ENCODE measurements at places on chromosomes 3 and 15.

DNA sequence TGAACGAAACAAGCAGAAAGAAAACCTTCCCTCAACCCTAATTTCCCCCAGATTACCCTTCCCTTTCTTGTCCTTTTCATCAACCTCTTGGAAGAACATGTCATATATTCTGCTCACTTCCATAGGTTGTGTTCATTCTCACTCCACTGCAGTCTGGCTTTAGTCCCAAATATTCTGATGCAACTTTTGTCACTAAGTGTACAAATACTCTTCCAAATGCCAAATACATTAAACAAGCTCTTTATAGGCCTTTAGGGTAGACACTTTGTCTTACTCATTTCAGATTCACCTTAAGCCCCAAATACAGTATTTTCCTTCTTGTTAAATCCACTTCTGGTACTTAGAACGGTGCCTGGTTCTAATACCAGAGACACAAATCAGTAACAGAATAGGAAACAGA is 406.5 kb upstream of the CDIN1 start:
- no peak for DNase-seq

- DNase-seq = no peak
Measured at GRCh38 chr3:60553144-60553543, 698.1 kb downstream of the FHIT start.

DNA sequence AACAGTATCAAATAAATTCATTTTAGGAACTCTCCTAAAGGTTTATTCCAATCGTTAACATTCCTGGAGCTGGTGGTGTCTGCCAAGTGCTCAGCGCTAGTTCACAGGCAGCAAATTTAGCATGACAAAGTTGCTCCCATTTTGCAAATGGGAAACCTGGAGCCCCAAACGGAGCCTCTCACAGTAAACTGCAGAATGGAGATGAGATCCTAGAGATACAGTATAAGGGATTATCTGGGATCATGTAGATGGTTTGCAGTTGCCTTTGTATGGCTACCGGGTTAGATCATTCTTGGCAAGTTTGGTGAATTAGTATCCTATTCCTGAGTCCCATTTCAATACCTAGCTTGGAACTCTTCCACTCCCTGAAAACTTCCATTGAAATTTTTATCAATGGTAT is 173.7 kb downstream of the CDIN1 start:
- DNase-seq = no peak

- no peak for DNase-seq
Measured at GRCh38 chr3:156175570-156175969, 55.2 kb downstream of the KCNAB1 start.

GRCh38 chr15:48221261-48221660 is 15.2 kb downstream of the SLC12A1 start:
- DNase-seq = no peak

GRCh38 chr3:139675327-139675726 is 2.4 kb downstream of the NMNAT3 start:
- DNase-seq = no peak

GRCh38 chr3:78697426-78697825 is 1070.4 kb downstream of the ROBO1 start:
- DNase-seq = no peak

DNA sequence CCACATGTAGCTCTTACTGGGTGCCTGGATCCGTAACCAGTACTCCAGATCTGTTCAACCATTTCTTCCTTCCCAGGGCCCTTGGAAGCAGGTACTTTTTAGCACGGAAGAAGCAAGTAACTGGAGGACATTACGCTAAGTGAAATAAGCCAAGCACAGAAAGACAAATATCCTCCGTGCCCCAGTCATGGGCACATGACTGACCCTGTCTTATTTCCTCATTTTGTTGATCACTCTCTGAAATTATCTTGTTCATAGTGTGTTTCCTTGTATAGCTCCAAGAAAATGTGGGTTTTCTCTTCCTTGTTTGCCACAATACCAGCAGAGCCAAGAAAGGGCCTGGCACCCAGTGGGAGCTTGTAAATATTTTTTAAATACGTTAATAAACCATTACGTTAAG is 32.2 kb upstream of the MTMR14 start:
- DNase-seq = no peak

DNA sequence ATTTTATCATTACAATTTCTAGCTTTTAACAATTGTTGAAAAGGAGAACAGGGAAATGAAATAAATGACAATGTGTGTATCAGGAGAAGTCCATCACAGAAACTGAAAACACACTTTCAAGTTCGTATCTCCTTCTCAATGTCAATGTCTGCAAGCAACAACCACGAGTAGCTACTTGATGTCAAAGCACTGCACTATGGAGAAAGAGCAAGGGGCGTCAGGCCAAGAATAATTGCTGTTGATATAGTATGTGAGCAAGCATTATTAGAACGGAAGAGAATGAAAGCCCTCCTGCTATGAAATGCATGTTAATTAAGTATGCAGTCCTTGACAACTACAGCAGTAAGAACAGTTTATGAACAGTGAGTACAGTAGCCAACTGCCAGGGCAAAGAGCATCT is 1250.1 kb downstream of the ZPLD1 start:
- no peak for DNase-seq

- DNase-seq = no peak
Measured at GRCh38 chr15:78922527-78922926, 22.3 kb downstream of the CTSH start.

DNA sequence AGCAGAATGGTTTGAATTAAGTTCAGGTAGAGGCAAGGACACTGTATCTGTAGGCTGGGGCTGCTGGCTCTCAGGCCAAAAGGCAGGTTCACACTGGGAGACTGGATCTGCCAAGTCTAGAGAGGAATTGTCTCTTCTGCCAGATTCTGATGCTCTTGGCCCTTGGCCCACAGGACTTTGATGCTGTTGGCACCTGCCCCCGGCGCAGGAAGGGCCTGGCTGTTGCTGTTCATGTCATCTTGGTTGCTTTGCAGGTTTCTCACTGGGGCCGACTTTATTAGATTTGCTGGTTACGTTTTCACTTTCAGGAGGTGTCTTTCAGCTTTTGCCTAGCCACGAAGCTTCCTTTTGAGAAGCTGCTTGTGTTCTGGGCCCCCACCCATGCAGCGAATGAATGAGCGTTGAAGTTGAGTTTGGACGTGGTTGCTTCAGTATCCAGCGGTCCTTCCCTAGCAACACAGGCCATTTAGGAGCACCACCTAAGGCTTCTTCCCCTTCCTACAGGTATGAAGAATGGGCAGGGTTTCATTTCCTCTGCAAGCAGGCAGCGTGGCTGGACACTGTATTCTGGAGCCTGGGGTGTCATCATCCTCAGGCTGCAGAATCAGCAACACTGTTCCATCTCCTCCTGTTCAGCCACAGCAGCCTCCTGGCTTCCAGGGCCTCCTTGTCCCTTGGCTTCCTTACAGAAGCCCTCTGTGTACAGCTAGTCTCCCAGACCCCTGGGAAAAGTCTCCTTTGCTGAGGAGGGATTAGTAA is 65.6 kb upstream of the PRR23C start:
- no peak for DNase-seq

DNA sequence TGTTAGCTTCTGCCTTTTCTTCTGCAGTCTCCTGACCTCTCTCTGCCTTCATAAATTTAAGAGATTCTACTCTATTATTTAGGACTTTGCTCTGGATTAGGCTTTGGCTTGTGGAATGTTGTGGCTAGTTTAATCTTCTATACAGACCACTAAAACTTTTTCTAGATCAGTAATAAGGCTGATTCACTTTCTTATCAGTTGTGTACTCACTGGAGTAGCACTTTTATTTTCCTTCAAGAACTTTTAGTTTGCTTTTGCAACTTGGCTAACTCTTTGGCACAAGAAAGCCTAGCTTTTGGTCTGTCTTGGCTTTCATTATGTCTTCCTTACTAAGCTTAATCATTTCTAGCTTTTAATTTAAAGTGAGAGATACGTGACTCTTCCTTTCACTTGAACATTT is 265.5 kb upstream of the TBC1D5 start:
- no peak for DNase-seq

- no peak for DNase-seq
Measured at GRCh38 chr15:69132977-69133861, 27.2 kb upstream of the GLCE start.

- DNase-seq = no peak
Measured at GRCh38 chr15:80174017-80174746, 21.4 kb downstream of the FAH start.

- no peak for DNase-seq
Measured at GRCh38 chr3:44208086-44208485, 33.6 kb upstream of the TOPAZ1 start.

DNA sequence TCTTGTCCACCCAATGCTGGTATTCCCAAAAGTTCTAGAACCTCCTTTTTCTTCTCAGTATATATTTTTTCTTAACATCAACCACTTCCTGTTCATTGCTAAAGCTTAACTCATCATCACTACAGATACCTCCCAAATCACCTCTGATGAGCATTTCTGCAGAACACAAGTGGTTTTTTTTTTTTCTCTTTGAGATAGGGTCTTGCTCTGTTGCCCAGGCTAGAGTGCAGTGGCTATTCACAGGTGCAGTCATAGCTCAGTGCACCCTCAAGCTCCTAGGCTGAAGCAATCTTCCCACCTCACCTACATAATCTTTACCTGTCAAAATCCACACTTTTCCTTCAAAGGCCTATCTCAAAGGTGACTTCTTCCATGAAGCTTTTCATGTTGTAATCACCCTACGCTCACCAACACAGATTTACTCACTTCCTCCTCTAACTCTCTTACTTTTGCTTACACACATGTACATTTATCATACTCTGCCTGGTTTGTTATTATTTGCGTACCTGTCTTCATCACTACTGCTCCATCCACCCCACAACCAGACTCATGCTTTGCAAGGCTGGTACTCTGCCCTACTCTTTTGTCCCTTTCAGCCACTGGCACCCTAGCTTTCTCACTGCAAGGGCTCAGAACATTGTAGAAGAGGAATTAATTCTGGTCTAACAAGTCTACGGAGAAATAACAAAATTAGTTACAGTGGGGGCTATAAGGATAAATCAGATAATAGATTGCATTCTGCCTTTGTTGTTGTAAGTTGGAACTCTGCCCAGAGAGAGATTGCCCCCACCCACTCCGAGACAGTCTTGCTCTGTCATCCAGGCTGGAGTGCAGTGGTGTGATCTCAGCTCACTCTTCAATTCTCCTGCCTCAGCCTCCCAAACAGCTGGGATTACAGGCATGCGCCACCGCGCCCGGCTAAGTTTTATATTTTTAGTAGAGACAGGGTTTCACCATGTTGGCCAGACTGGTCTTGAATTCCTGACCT is 27.5 kb downstream of the HERC1 start:
- DNase-seq = no peak

GRCh38 chr15:92665100-92665555 is 9.6 kb upstream of the FAM174B start:
- no peak for DNase-seq

- no peak for DNase-seq
Measured at GRCh38 chr15:45121706-45122417, 7.7 kb downstream of the DUOXA2 start.

- DNase-seq = no peak
Measured at GRCh38 chr3:33277193-33277882, at the start of gene FBXL2. TSS of gene FBXL2 (plus strand) at chr3:33277442. CDS start at chr3:33277513, 71 bp downstream.

DNA sequence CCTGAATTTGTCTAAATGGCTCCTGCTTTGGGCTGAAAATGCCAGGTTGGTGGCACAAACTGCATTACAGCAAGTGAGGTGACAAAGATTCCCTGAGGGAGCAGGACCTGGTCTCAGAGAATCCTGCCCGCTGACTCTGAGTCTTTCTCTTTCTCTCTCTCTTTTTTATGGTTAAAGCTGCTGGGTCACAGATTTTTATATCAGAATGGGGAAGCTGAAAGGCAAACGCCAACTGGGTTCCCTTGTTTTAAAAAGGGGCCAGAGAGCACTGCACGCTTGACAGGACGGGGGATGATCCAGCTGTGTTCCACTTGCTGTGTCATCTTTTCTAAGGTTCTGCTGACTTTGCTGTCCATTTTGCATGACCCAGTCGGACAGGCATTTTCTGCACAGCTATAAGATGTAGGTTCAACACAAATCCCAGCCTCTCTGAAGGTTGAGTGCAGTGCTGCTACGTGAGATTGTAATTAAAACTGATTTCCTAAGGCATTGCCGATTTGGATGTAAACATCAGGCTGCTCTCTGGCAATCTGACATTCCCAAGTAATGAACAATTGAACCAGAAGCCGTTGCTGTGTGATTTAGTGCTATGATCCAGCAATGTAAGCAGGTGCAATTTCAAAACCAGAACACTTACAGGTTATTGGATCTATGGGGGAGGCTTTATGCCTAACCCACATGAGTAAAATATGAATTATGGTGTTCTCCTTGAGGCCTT is 25.8 kb downstream of the ARHGEF3 start:
- DNase-seq = no peak

DNA sequence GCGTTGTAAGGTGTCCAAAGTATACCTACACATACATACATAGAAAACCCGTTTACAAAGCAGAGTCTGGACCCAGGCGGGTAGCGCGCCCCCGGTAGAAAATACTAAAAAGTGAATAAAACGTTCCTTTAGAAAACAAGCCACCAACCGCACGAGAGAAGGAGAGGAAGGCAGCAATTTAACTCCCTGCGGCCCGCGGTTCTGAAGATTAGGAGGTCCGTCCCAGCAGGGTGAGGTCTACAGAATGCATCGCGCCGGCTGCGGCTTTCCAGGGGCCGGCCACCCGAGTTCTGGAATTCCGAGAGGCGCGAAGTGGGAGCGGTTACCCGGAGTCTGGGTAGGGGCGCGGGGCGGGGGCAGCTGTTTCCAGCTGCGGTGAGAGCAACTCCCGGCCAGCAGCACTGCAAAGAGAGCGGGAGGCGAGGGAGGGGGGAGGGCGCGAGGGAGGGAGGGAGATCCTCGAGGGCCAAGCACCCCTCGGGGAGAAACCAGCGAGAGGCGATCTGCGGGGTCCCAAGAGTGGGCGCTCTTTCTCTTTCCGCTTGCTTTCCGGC is 318.6 kb downstream of the FGF12 start:
- no peak for DNase-seq

DNA sequence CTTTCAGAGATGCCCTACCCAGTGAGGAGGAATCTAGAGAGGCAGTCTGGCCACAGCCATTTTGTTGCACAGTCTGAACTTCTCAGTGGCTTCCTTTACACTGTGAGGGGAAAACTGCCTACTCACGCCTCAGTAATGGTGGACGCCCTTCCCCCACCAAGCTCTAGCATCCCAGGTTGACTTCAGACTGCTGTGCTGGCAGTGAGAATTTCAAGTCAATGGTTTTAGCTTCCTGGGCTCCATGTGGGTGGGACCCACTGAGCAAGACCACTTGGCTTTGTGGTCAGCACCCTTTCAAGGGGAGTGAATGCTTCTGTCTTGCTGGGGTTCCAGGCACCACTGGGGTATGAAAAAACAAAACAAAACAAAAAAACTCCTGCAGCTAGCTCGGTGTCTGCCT is 663.2 kb upstream of the ZNF385D start:
- DNase-seq = no peak

- no peak for DNase-seq
Measured at GRCh38 chr3:148062590-148062989, 635.1 kb upstream of the AGTR1 start.

DNA sequence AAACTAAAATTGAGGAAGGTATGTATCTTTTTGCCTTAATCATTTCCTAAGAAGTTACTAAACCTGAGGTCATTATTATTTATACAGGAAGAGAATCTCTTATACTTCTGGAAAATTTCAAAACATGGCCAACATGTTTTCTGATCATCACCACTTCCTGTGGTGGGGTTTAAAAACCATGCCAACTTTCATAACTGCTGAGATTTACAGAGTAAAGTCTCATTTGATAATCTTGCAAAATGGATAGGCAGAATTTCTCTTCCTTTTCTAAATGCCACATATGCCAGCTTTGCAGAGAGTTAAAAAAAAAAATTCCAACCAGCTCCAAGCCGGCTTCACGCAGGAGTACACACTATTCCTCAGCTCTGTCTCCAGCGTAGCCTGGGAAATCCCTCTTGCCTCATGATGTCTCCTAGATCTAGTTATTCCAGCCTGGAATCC is 124.3 kb upstream of the SPRED1 start:
- DNase-seq = peak; percentile 2

- DNase-seq = no peak
Measured at GRCh38 chr3:106578911-106579310, 710.1 kb upstream of the CBLB start.

Data from GF-D8 (cell line).